ENCODE measurements at places on chromosomes 4 and X.

GRCh38 chrX:155864655-155865054 is 16.5 kb upstream of the VAMP7 start:
- no peak for DNase-seq

- DNase-seq: peak; percentile 4
These were observed 151.2 kb downstream of the NAA11 start for GRCh38 chr4:79174490-79175252.

DNA sequence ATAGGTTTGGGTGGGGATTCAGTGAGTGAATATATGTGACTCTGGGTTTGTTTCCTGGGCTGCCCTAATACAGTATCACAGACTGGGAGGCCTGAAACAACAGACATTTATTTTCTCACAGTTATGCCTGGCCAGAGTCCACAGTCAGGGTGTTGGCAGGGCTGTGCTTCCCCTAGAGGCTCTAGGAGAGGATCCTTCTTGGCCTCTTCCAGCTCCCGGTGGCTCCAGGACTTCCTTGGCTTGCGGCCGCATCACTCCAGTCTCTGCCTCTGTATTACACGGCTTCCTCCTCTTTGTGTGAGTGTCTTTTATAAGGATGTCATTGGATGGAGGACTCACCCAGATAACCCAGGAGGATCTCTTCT is 5.2 kb upstream of the JAKMIP1 start:
- DNase-seq: no peak

GRCh38 chr4:173057442-173057841 is 111.2 kb upstream of the GALNT7 start:
- peak; percentile 79 for DNase-seq

DNA sequence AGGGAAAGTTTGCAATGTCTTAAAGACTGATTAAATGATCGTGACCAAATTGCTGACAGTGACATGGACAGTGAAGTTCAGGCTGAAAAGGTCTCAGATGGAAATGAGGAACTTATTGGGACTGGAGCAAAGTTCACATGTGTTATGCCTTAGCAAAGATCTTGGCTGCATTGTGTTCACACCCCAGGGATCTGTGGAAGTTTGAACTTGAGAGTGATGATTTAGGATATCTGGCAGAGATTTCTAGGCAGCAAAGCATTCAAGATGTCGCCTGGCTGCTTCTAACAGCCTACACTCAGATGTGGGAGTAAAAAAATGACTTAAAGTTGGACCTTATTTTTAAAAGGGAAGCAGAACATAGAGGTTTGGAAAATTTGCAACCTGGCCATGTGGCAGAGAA is 21.4 kb downstream of the SCARB2 start:
- no peak for DNase-seq

- DNase-seq: no peak
These were observed 20.9 kb downstream of the NFKB1 start for GRCh38 chr4:102522031-102522440.

DNA sequence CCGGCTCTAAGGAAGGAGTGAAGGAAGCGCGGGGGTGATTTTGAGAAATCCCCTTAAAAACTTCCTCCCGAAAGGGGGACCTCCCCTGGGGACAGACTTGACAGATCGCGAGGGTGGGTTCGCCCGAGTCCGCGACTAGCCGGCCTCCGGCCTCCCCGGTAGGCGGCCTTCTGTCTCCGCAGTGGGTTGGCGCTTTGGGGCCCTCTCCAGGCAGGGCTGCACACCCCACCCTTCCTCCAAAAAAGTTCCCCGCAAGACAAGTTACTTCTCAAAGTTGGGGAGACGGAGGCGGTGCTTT is 24.8 kb downstream of the HOPX start:
- DNase-seq: no peak

- peak; percentile 77 for DNase-seq
These were observed 23.4 kb downstream of the PAK3 start for GRCh38 chrX:111119341-111119740.

- DNase-seq: peak; percentile 18
These were observed 148.6 kb downstream of the GC start for GRCh38 chr4:71635139-71635748.

DNA sequence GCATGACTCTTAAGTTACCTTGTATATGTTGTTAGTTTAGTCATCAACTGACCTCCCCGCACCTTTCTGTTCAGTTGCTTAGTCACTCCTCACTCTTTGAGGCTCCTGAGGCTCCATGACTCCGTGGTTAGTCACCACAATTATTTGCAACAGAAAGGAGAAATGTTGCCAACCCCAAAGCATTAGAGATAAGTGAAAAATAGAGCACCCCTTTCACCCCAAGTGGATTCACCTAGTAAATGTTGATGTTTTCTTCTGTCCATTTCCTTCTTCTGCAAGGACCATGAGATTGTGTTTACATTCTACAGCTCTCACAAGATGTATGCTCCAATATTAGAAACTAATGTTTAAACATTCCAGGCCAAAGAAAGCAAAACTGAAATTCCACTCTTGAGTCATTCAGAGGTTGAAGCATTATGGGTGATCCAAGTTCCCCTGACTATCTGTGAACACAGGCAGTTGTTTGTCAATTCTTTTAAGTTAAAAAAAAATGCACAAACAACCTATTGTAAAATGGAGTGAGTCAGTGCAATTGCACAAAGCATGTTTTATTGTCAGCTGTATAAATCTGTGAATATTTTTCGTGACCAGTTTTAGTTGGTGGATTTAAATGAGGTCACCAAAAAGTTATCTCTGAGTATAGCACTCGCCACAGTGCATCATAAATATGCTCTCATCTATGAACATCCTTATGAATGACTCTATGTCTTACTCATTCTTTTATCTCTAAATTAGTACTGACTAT is 552.4 kb upstream of the MAGEB2 start:
- peak; percentile 94 for DNase-seq

DNA sequence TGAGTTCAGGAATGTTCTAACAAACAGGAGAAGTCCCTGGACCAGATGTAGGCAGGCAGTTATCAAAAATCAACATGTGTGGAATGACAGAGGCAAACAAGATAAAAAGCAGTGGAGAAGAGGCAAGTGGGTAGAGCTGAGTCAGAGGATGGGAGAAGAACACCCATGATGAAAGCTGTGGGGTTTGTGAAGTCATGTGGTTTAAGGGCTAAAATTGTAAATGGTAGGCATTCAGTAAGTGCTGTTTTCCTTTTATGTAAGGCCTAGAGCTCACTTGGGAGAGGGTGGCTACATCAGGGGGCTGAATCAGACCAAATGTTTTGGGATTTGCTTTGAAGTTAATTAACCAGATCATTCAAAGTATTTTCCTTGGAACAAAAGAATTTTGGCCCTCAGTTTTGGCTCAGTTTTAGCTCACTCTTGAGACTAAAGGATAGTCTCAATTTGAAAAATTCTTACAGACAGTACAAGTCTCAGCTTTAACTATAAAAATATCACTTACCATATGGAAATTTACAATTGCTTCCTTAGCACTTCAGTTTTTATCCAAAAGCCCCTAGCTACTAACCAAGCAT is 114.5 kb upstream of the PCDH7 start:
- DNase-seq: peak; percentile 58

DNA sequence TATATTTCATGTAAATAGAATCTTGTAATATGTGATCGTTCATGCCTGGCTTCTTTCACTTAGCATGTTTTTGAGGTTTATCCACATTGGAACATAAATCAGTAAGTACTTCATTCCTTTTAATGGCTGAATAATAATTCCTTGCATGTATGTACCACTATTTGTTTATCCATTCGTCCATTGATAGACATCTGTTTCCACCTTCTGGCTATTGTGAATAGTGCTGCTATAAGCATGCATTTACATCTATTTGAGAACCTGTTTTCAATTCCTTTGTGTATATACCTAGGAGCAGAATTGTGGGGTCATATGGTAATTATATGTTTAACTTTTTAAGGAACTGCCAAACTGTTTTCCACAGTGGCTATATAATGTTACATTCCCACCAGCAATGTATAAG is 356.7 kb upstream of the DIPK2B start:
- no peak for DNase-seq

GRCh38 chr4:22369901-22370562 is 145.8 kb downstream of the ADGRA3 start:
- DNase-seq: no peak

DNA sequence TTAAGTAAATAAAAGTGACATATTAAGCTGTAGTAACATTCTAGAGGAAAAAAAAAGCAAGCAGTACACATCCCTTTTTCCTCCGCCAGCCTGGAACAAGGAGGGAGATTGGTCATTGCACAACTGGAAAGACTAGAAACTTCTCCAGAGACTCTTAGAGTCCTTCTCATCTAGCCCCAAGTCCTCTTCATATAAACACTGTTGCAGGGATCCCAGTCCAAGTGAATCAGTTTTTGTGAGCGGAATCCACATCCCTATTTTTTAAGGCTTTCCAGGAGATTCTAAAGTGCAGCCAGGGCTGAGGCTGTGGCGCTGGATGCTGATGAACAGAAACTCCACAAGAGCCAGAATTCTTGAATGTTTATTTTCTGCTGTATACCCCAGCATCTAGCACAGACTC is 23.8 kb downstream of the REELD1 start:
- no peak for DNase-seq

- DNase-seq: no peak
These were observed 64.8 kb downstream of the PCDH18 start for GRCh38 chr4:137467537-137467936.

- peak; percentile 86 for DNase-seq
These were observed 1947.1 kb upstream of the TENM3 start for GRCh38 chr4:180296036-180296599.

DNA sequence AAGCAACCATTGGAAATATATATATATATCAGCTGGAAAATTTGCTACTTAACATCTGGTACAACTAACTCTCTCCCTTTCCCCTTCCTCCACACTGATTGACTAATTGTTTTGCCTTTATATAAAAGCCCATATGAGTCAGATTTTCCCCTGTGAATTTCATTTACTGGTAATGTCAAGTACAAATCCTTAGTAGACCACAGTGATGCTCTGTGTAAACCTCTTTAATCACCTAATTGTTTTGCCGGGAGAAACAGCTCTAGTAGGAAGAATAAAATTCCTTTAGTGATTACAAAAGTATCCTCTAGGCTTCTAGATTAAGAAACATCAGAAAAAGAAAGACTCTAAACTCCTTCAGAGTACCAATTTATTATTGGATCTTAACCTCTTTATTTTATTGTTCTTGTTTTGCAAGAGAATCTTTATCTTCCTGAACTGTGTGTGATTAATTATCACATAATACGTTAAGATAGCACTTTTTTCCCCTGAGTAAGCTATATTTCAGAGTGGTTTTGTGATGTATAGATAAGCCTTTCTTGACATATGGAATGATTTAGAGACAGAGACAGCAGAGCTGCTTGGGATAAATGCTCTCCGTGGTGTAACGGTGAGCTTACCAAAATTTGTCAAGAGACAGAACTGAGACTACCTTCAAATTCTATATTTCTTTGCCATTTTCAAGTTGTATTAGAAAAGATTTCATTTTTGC is 1606.4 kb upstream of the TENM3 start:
- peak; percentile 46 for DNase-seq

DNA sequence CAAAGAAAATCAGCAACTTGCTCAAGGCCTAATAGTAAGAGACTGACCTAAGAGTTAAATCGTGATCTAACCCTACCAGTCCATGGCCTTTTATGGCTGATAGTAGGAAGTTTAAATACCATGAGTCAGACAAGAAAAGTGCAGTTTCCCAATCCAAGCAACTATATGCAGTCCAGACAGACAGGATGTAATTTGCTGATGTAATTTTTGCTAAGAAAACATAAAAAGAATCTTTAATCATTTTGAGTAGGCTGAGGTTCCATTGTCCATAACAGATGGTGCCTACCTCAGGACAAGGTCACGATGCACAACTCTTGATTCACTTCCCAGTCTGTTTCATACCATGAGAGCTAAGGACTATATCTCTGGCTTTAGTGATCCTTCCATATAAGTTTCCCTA is 317.5 kb upstream of the GRIA3 start:
- DNase-seq: no peak

- no peak for DNase-seq
These were observed 24.6 kb upstream of the MOB1B start for GRCh38 chr4:70877556-70877955.

DNA sequence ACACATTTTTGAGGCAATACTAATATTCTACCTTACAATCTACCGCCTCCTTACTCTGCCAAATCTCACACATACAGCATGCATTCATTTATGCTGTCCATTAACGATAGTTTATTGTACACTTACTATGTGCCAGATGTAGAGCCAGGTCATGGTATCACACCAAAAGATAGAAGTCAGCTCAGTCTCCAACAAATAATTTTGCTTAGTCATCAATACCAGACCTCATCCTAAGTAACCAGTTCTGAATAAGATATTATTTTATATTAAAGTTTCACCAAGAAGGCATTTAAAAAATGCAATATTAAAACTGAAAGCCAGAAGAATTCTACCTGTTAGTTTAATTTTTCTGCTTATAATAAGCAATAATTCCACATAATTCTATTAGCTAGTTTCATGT is 60.6 kb upstream of the TTC29 start:
- DNase-seq: no peak

DNA sequence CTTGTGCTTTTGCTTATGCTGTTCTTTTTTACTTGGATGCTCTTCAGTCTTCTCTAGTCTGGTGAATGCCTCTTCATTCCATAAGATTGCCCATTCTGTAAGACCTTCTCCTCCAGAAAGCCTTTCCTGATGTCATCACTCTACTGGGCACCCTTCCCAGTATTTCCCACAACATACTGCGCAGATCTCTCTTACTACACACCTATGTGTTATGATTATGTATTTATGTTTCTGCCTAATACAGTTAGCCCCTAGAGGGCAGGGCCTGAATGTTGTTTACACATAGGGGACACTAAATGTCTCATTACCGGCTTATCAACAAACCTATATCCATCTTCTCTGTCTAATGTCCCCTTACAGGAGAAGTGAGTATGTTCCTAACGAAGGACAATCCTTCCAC is 21.1 kb downstream of the AIFM1 start:
- DNase-seq: no peak

DNA sequence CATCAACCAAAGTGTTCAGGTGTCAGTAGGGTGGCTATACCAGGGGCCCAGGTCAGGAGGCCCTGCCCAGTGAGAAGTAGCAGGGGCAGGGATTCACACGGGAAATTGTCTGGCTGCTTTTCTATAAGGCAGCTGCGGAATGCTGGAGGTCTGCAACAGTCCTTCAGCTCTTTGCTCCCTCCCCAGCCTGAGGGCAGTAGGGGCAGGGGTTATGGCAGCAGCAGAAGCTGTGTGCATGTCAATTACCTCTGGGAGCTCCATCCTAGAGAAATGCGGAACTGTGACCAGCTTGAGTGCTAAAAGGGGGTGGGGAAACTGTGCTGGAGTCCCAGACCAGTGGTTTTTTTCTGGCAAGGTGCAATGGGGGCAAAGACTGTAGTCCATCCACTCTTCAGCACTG is 810.4 kb downstream of the PCDH7 start:
- no peak for DNase-seq

DNA sequence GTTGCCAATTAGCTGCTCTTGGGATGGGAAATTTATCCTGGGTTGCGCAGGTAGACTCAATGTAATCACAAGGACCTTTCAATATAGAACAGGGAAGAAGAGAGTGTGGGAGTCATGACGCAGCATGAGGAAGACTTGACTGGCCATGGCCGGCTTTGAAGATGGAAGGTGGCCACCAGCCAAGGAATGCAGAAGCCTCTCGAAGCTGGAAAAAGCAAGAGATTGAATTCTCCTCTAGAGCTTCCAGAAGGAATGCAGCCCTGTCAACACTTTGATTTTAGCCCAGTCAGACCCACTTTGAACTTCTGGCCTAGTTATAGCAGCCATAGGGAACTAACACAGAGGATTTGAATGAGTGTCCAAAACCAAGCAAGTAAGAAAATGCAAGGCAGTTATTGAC is 14.7 kb upstream of the SH3KBP1 start:
- no peak for DNase-seq

GRCh38 chr4:68987007-68987406 is 35.4 kb upstream of the UGT2A3 start:
- DNase-seq: no peak

GRCh38 chr4:82610041-82610440 is 48.3 kb upstream of the TMEM150C start:
- DNase-seq: no peak

All from foreskin melanocyte (primary cell).